ENCODE measurements at places on chromosomes 3 and 15.

- DNase-seq, result no peak
Measured at GRCh38 chr15:73555080-73555479, 78.1 kb downstream of the NPTN start.

DNA sequence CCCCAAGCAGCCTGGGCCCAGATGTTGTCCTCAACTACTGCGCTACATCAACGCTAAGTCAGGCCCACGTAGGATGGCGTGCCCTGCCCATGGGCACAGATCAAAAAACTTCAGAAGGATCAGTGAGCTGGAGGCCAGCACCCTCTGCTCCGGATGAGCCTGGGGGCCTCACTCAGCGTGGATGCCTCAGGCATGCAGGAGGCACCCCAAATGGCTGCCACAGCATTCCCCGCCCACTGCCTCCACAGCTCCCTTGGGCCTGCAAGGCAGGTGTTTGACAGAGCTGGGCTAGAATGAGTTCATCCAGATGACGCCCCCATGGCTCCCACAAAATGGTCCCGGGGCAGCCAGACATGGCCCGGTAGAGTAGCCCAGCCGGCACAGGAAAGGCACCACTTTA lies 7.1 kb downstream of the ATP2B2 start:
- no peak for DNase-seq

- DNase-seq, result no peak
Measured at GRCh38 chr3:195865752-195866151, 42.6 kb downstream of the TNK2 start.

GRCh38 chr3:64431526-64432091 lies 206.3 kb upstream of the PRICKLE2 start:
- DNase-seq, result no peak
